ENCODE measurements at places on chromosomes 12 and 14.

- no peak for DNase-seq
These were observed 2.3 kb downstream of the ARF3 start for GRCh38 chr12:48954841-48955501.

DNA sequence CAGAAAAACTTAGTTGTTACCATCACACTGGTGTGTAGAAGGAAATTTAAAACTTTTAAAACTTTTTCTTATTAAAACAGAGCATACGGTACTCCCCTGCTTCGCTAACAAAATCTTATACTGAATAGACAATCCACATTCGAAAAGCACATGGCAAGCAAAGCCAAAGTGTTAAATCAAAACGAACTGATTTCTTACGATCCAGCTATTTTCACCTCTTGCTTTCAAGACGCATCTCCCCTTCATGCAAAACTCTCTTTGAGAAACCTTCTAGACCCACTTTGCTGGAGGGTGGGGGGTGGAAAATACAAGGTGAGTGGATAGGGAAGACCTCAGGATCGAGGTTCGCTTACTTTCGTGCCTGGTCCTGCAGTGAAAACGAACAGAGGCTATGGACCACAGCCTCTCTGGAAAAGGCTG lies 328 bp downstream of the INTS13 start:
- DNase-seq, result no peak

GRCh38 chr14:81826081-81826480 lies 292.4 kb upstream of the SEL1L start:
- DNase-seq, result no peak

DNA sequence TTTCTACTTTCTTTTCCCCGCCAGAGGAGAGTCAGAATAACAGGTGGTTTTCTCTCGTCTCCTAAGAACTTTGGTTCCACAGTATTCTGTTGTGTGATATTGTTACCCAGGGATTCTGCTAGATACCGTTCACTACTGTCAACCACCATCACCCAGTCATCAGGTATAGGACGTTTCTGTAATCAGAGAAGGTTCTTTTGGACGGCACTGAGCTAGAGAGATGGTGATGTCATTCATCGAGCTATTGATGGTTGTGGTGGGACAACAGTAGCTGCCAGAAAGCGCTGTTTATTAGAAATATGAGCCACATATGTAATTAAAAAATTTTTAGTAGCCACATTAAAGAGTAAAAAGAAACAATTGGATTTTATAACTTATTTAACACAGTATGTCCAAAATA lies 17.0 kb downstream of the ERC1 start:
- no peak for DNase-seq

All from stimulated activated CD8-positive, alpha-beta memory T cell treated with anti-CD3 and anti-CD28 coated beads, Interleukin-7, amount 100 ng/mL, for 1 hour (primary cell).